A549 treated with CORT108297 at 1 μM for 4 hours (cell line): ENCODE measurements at places on chromosomes 13 and 19. TPM values are rescaled to one million over a fixed set of nuclear protein-coding genes. Genes with fewer than 3 reads are reported as not detected.

PROZ gene
- total RNA-seq = not detected in 5 replicates

FGF14 gene
- total RNA-seq = 0.12 TPM in 1 of 5 replicates, not detected in the others

C2CD4C gene
- 0.25 to 0.59 TPM (median 0.54 TPM) in 5 replicates for total RNA-seq

FGF21 gene
- total RNA-seq = not detected in 5 replicates

CEACAM16 gene
- 0.09 to 0.24 TPM (median 0.10 TPM) in 4 of 5 replicates, not detected in the other for total RNA-seq

RNF17 gene
- not detected in 5 replicates for total RNA-seq

CEACAM8 gene
- not detected in 5 replicates for total RNA-seq

ACER1 gene
- total RNA-seq = not detected in 5 replicates

CGB2 gene
- 0.33 to 0.71 TPM (median 0.35 TPM) in 4 of 5 replicates, not detected in the other for total RNA-seq

POLR1G gene
- total RNA-seq = 41.9 to 52.7 TPM (median 46.6 TPM) in 5 replicates

C3 gene
- 39.1 to 46.1 TPM (median 43.1 TPM) in 5 replicates for total RNA-seq

C5AR2 gene
- 2.3 to 6.0 TPM (median 4.4 TPM) in 5 replicates for total RNA-seq

KCNC3 gene
- total RNA-seq = 0.87 to 1.6 TPM (median 1.4 TPM) in 5 replicates

F7 gene
- 0.07 to 0.15 TPM (median 0.10 TPM) in 4 of 5 replicates, not detected in the other for total RNA-seq

RNF113B gene
- total RNA-seq = not detected in 5 replicates
